ENCODE measurements at places on chromosomes 5 and 9.

DNA sequence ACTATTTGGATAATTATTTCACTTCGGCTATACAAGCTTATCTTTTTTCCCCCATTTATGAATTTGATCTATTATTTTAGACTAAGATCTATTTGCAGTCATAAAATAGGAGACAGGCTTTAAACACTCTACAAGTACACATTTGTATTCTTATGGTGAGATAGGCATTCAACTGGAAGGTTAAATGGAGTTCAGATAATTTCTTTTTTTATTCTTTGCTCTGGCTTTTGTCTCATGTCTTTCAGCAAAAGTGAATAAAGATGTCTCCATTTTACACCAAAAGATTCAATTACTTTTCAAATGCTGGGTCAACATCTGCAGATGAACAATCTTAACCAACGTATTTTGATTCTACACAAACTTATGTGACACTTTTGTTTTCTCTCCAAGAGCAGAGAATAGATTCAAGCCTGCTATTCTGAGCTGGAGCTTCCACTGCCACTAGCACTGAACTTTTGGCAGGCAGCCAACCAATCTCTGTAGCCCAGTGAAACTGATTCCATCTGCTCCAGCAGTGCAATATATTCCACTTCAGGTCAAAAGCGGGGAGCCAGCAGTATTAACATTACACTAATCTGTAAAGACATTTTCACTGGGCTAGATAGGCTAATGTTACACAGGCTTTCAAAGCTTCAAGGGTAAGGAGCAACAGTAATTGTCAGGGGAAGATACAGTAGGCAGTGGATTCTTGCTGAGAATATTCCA, 452.0 kb upstream of the ZNF608 start:
- peak; percentile 89 for DNase-seq

DNA sequence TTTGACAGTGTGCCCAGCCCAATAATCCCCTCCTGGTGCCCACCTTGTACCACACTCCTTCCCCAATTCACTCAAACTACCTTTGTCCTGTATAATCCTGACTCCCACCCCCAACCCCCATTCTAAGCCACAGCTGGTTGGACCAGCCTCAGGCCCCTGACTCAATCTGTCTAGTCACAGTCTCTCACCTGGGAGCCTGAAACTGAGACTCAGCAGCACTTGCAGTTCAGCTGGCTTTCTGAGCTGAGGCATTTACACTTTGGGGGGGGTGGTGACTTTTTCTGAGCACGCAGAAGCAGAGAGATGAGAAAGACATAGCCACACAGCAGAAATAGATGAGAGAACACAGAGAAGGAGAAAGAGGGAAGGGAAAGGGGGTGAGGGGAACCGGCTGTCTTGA, 247.3 kb downstream of the MAN2A1 start:
- no peak for DNase-seq

DNA sequence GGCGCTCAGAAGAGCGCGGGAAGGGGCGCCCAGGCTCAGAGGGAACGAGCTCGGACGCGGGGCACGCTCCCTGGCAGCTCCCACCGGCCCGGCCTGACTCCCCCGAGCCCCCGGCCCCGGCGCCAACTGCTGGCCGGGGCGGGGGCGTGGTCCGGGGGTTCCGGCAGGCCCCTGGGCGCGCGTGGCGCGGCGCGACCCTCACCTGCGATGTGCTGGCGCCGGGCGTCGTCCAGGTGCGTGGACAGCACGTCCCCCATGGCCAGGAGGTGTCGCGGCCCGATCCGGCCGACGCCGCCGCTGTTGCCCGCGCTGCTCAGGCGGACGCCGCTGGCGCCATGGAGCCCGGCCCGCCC, 43.5 kb upstream of the STXBP1 start:
- DNase-seq: no peak

DNA sequence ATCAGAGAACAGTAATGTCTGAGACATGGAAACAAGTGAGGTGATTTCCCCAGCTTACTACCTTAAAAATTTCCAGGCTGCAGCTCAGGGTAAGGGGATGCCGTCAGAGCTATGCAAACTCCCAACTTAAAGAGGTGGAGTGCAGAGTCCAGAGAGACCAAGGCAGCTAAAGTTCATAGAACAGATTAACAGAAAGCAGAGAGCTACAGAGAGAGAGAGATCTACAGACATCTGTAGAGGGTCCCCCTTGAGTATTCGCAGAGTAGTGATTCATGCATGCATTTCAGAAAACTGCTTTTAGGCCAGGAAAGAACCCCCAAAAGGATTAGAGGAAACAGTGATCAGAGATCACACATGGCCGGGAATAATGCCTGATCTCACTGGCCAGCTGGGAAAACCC, 306.2 kb upstream of the PUM3 start:
- DNase-seq: no peak

GRCh38 chr5:124087752-124088151, 575.8 kb downstream of the CSNK1G3 start:
- no peak for DNase-seq

GRCh38 chr9:126097679-126098078, 228.9 kb upstream of the MVB12B start:
- DNase-seq: no peak

- no peak for DNase-seq
Observed at GRCh38 chr9:134536101-134536900, 105.3 kb upstream of the COL5A1 start.

Data from NCI-H524 treated with DMSO at 0.1 percent for 48 hours (cell line).